ENCODE measurements at places on chromosomes 5 and 9.

GRCh38 chr5:105088961-105089360 lies 1526.4 kb upstream of the NUDT12 start:
- no peak for DNase-seq

DNA sequence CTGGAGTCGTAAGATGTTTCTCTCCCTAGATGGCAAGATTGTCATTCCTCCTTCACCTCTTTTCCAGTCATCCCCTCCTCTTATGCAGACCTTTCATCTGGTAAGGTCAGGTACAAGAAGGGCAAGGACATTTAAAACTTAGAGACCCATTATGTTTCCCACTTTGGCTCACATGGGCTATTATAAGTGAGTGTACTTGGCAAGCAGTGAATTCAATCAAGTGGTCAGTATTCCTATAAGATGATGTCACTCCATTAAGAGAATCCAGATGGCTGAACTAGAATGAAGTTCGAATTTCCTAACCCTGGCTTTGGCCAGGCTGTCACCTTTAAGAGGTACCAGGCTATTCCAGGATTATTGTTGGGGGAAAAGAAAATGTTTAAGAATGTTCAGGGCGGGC lies 32.2 kb downstream of the ZNF131 start:
- DNase-seq = no peak

- no peak for DNase-seq
Observed at GRCh38 chr5:57836331-57836730, 353.7 kb upstream of the ACTBL2 start.

DNA sequence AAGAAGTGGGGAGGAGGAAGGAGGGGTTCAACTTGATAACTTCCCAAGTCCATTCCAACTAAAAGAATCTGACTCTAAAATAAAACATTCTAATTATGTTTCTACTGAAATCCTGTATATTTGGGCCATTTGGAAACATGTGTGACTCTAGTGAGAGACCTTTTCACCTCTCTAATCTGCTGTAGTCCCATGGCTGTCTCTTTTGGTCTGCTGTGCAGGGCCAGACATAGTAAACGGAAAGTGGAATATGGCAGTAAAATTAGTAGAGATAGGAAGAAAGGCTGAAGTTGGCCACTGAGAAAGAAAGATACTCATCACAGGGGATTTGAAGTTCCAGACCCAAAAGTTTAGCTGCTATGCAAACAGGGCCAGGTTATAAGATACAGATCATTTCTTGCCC lies 15.9 kb downstream of the RFX3 start:
- no peak for DNase-seq

DNA sequence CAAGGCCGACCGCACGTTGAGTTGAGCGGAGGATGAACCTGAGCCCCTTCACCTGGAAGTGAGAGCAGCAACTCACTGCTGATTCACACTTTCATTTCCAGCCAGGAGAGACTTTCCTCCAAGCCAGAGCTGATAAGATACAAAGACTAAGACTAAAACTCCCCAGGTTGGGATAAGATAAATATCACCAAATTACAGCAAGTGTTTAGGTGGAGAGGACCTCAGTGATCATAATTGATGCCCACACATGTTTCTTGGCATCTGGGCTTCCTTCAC lies 6.4 kb upstream of the NKD2 start:
- no peak for DNase-seq

DNA sequence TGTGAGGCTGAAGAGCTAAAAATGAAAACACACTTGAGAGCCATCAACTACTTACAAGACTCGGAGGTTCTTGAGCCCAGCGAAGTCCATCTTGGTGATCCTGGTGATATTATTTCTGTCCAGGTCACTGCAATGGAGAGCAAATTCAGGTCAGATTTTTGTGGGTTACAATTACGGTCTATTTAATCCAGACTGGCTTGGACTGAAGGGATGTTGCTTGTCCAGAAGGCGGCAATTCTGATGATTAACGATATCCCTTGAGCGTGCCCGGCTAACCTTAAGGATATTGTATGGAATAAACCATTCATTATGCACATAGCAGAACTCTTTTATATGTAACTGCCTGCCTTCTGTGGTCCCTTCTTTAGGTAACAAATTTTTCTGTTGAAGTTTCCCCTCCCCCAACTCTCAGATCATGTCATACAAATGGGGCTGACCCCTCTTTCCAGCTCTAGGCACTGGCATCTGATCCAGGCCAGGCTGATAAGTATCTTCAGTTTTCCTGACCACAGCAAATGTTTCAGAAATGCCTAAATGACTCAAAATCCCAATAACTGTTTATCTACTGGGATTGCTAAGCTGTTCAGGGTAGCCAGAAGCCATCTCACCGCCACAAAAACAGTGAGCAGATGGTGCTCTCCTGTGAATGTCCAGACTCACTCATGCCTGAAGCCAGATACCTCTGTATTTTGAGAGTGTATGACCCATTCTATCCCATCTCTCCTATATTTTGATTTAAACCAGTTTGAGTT lies 49.4 kb downstream of the SLIT3 start:
- no peak for DNase-seq

GRCh38 chr5:41790038-41790776 lies 80.0 kb downstream of the OXCT1 start:
- DNase-seq = no peak

DNA sequence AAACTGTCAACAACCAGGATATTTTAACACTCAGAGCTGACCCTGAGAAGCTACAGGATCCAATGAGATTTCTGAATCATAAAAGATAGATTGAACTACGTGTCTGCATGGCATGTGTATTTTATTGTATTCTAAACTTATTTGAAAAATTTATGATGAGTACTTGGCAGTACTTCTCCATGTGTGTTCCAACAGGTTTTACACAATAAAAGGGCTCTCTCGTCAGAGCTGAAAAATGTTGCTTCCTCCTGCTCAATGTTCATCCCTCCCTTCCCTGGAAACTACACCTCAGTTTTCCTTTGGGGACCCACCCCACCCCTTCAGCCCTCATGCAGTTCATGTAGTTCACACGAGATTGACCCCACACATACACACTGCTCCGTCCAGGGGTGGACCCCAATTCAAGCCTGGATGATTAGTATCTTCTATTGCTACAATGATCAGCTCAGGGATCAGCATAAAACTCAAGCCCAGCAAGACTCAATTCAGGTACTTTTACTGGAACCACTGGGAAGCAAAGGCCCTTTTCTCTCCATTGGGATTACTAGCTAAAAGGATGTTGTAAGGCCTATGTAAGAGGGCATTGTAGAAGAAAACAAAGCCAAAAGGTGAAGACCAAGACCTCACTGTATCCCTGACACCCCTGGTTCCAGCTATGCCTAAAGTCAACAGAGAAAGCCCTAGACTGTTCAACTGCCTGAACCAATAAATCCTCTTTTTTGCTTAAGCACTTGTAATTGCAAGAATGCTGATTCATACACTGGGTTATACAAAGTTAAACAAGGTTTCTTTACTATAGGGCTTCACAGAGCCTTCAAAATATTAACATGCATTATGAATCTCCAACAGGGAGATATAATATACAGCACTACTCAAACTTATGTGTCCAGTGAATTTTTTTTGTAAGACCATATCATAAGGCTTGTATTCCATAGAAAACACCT lies 112.6 kb downstream of the SAXO1 start:
- DNase-seq = no peak

GRCh38 chr9:95070549-95071021 lies 246.9 kb downstream of the FANCC start:
- no peak for DNase-seq
